ENCODE measurements at places on chromosomes 6 and 20. TPM values are rescaled to one million over a fixed set of nuclear protein-coding genes. Genes with fewer than 3 reads are reported as not detected.

DNA sequence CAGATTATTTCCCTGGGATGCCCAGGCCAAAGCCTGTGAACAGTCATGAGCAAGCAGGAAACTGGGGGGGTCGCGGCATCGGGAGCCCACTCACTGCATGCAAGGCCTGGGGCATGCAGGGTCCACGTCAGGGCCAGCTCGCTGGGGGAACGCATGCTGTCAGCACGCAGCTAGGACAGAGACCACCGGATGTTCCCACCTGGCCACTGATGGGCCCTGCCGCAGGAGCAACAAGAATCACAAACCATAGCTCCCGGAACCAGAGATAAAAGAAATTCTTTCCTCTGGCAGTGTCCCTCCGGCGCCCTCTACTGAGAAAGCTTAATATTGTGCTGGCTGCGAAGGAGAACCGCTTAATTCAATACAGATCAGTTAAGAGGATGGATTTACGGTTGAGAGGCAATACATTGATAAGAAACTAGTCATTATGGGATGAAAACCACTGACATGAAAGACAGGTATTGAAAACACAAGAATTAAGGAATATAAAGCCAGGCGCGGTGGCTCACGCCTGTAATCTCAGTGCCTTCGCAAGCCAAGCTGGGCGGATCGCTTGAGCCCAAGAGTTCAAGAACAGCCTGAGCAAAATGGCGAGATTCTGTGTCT is 32.6 kb downstream of the C6orf15 start:
- H3K4me3 ChIP-seq: no peak overlapping the region
- peak; percentile 82 for DNase-seq
- H3K27ac ChIP-seq: no peak overlapping the region

SMLR1 gene
- total RNA-seq: not detected

- H3K4me1 ChIP-seq: no peaks in the 10 kb centered on the region
- no peak overlapping the region for H3K27ac ChIP-seq
- DNase-seq: peak; percentile 61
- no peak overlapping the region for H3K4me3 ChIP-seq
- no peaks in the 10 kb centered on the region for H3K27me3 ChIP-seq
Measured at GRCh38 chr20:428658-429200, 20.6 kb downstream of the RBCK1 start.

TINAG gene
- not detected for total RNA-seq

SLC12A5 gene
- total RNA-seq: 8.7 TPM

- no peak overlapping the region for H3K27ac ChIP-seq
- no peak overlapping the region for H3K4me3 ChIP-seq
- H3K36me3 ChIP-seq: peaks cover 3% of the 10 kb centered on the region
- H3K27me3 ChIP-seq: no peaks in the 10 kb centered on the region
Measured at GRCh38 chr20:41872930-41873329, 254.8 kb upstream of the CHD6 start.

DNA sequence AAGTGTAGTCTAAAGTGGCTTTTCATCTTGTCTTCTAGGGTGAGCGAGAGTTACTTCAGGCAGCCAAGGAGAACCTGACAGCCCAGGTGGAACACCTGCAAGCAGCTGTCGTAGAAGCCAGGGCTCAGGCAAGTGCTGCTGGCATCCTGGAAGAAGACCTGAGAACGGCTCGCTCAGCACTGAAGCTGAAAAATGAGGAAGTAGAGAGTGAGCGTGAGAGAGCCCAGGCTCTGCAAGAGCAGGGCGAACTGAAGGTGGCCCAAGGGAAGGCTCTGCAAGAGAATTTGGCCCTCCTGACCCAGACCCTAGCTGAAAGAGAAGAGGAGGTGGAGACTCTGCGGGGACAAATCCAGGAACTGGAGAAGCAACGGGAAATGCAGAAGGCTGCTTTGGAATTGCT is 27.1 kb downstream of the C20orf173 start:
- H3K27ac ChIP-seq: no peak overlapping the region
- H3K4me3 ChIP-seq: no peak overlapping the region
- H3K27me3 ChIP-seq: no peaks in the 10 kb centered on the region
- peaks cover 76% of the 10 kb centered on the region for H3K36me3 ChIP-seq

GRCh38 chr6:151681433-151682059 is 125.9 kb upstream of the ESR1 start:
- H3K4me3 ChIP-seq: no peak overlapping the region
- H3K36me3 ChIP-seq: no peaks in the 10 kb centered on the region
- no peak overlapping the region for H3K27ac ChIP-seq
- H3K4me1 ChIP-seq: no peaks in the 10 kb centered on the region
- no peak for DNase-seq

DNA sequence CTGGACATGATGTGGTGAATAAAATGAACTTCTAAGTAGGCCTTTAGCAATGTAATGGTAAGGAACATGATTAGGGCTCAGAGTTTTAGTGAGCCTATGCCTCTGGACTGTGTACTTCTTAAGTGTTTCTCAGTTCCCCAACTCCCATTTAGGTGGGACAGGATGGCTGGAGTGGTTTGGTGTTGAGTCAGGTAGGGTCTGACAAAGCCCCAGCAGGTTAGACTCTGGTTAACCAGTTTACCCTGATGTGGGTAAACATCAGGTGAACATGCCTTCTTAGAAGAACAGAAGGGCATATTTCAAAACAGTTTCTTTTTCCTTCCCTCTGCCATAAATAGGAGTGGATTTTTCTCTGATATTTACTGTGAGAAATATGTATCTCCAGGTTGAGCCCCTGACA is 1548.7 kb downstream of the GRIK2 start:
- DNase-seq: no peak
- H3K4me3 ChIP-seq: no peak overlapping the region

VWA7 gene
- total RNA-seq: 2.5 TPM

GRCh38 chr6:47631269-47631772 is 67.1 kb upstream of the ADGRF4 start:
- no peak for DNase-seq
- H3K27me3 ChIP-seq: no peaks in the 10 kb centered on the region
- peaks cover 4% of the 10 kb centered on the region for H3K36me3 ChIP-seq
- H3K4me3 ChIP-seq: no peak overlapping the region

- DNase-seq: no peak
- H3K27ac ChIP-seq: no peak overlapping the region
- H3K27me3 ChIP-seq: no peaks in the 10 kb centered on the region
- no peak overlapping the region for H3K4me3 ChIP-seq
- no peaks in the 10 kb centered on the region for H3K36me3 ChIP-seq
Measured at GRCh38 chr6:69059413-69059812, 424.3 kb downstream of the ADGRB3 start.

- H3K4me1 ChIP-seq: no peaks in the 10 kb centered on the region
- no peaks in the 10 kb centered on the region for H3K27me3 ChIP-seq
- peak; percentile 79 for DNase-seq
- no peak overlapping the region for H3K27ac ChIP-seq
- no peaks in the 10 kb centered on the region for H3K36me3 ChIP-seq
Measured at GRCh38 chr20:44448753-44449546, 26.7 kb upstream of the TTPAL start.

GRCh38 chr6:115514656-115515055 is 546.0 kb downstream of the FRK start:
- DNase-seq: no peak
- H3K4me1 ChIP-seq: no peaks in the 10 kb centered on the region
- no peak overlapping the region for H3K27ac ChIP-seq
- H3K4me3 ChIP-seq: no peak overlapping the region
- H3K36me3 ChIP-seq: no peaks in the 10 kb centered on the region

DNA sequence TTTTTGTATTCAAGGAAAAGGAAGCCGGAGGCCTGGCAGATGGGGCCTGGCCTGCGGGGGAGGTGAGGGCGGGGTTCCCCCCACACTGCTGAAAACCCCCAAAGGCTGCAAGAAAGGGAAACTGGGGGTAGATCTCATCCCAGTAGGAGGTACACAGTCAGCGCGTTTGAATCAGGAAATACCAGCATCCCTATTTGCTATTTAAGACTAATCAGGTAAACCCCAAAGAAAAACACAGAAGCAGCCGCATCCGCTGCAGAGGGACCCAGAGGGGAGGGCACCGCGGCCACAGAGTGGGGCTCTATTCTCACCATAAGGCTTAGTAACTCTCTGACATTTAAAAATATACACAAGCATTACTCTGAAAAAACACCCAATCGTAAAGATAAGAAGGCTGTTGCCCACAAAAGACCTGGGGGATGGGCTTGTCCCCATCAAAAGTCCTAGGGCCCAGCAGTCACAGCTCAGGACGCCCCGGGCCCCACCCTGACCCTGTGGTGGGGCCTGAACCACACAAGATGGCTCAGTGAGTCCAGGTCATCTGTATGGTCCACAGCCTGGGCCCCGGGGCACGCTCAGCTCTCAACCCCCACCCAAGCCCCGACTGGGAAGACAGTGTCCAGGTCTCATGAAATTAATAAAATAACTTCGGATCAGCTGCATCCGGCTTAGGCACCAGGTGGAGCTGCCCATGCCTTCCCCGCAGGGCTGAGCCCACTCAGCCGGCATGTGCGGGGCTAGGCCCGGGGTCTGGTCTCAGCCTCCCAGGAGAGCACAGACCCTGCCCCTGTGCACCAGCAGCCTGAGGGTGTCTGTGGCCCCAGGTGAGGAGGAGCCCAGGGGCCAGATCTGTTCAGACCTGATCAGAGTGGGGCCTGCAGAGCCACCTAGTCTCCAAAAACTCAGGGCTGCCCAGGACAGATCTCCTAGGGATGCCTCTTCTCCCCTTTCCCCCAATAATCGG is 31.0 kb downstream of the KCNQ2 start:
- no peak overlapping the region for H3K27ac ChIP-seq
- no peak overlapping the region for H3K4me3 ChIP-seq
- H3K27me3 ChIP-seq: no peaks in the 10 kb centered on the region
- no peaks in the 10 kb centered on the region for H3K4me1 ChIP-seq
- no peak for DNase-seq

DEFB132 gene
- total RNA-seq: not detected

ADGRF5 gene
- not detected for total RNA-seq

DNA sequence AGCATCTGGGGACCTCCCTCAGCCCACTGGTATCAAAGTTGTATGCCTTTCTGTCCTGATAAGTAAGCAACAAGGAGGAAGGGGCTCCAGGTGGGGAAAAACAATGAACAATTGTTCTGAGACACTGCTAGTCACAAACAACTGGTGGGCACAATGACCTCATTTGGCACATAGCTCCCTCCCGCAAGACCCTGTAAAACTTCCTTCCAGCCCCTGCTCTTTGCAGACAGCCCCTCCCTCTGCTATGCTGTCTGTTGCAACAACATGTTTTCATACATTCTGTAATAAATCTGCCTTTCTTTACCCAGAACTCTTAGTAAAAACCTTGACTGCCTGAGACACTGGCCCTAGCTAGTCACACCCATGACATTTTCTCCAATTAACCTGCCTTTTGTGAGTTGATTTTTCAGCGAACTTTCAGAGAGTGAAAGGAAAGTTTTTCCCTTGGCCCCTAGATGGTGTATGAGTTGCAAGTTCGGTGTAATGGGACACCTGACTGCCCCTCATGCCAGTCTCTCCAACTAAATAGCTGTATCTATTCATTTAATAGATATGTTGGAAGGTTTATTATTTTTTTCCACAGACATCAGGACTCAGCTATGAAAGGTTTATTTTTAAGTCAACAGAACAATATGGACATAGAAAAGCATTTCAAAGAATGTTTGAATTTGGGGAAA is 142.3 kb upstream of the SLC22A16 start:
- DNase-seq: no peak
- no peak overlapping the region for H3K4me3 ChIP-seq
- no peak overlapping the region for H3K27ac ChIP-seq
- H3K36me3 ChIP-seq: peaks cover 28% of the 10 kb centered on the region
- no peaks in the 10 kb centered on the region for H3K27me3 ChIP-seq
- H3K4me1 ChIP-seq: no peaks in the 10 kb centered on the region

- H3K27ac ChIP-seq: no peak overlapping the region
- H3K36me3 ChIP-seq: no peaks in the 10 kb centered on the region
- H3K4me1 ChIP-seq: no peaks in the 10 kb centered on the region
Measured at GRCh38 chr6:17096096-17096495, 5.8 kb upstream of the STMND1 start.

FOXC1 gene
- not detected for total RNA-seq

GRCh38 chr6:40877362-40877761 is 161.7 kb downstream of the UNC5CL start:
- no peaks in the 10 kb centered on the region for H3K27me3 ChIP-seq
- no peak overlapping the region for H3K4me3 ChIP-seq
- H3K4me1 ChIP-seq: no peaks in the 10 kb centered on the region
- DNase-seq: no peak
- no peak overlapping the region for H3K27ac ChIP-seq

GRCh38 chr6:138025528-138025978 is 81.7 kb downstream of the PERP start:
- no peaks in the 10 kb centered on the region for H3K27me3 ChIP-seq
- no peaks in the 10 kb centered on the region for H3K36me3 ChIP-seq
- no peak overlapping the region for H3K27ac ChIP-seq

EPHA7 gene
- total RNA-seq: 9.4 TPM

GTF2H4 gene
- total RNA-seq: 58.2 TPM

DNA sequence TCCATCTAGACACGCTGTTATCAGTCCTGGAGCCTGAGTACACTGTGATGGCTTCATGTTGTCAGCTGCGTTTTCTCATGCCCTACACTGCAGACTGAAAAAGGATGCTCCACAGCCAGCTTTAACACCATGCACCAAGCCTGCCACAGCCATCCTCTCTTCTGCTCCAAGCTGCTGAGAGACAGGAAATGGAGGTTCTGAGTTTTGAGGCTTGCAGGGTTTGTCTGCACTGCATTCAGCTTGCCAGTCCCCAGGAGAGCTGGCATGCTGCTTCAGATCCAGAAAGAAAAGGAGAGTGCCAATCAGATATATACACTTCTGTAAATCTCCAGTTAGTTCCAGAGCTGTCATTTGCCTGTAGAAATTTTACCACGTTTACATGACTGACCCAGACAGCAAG is 550.7 kb upstream of the FLRT3 start:
- H3K4me1 ChIP-seq: no peaks in the 10 kb centered on the region
- H3K27me3 ChIP-seq: no peaks in the 10 kb centered on the region
- H3K27ac ChIP-seq: no peak overlapping the region
- no peak overlapping the region for H3K4me3 ChIP-seq
- no peaks in the 10 kb centered on the region for H3K36me3 ChIP-seq
- DNase-seq: no peak

- no peak for DNase-seq
- H3K4me1 ChIP-seq: peaks cover 8% of the 10 kb centered on the region
- no peak overlapping the region for H3K4me3 ChIP-seq
Measured at GRCh38 chr6:24949020-24949569, 13.3 kb upstream of the RIPOR2 start.

KCNB1 gene
- 0.42 TPM for total RNA-seq

DNA sequence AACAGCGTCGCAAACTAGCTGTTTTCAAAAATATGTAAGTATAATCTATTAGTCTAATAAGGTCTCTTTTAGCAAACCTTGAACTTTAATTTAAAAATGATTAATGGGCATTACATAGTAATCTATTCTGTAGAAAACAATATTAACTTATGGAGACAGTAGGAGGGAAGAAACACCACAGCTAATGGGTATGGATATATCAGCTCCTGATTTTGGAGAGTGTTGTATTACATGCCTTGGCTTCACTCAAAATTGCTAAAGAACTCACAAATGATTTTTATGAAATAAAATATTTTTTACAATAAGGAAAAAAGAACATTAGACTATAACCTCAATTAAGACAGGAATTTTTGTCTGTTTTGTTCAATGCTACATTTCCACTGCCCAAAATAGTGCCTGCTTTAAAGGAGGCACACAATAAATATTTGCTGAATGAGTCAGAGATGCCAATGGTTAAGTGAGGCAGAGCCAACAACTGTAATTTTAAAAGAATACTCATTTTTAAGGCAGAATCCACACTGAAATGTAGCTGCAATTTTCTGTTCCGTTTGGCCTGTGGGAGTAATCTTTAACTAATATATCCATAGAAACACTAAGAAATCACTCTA is 15.7 kb downstream of the ATG5 start:
- H3K27ac ChIP-seq: no peak overlapping the region
- H3K27me3 ChIP-seq: no peaks in the 10 kb centered on the region
- DNase-seq: no peak
- H3K4me1 ChIP-seq: peaks cover 2% of the 10 kb centered on the region

- no peak overlapping the region for H3K4me3 ChIP-seq
- 0 out of 2 replicates have a peak, but pooled peaks cover 2% of the 10 kb centered on the region for H3K4me1 ChIP-seq
- no peaks in the 10 kb centered on the region for H3K36me3 ChIP-seq
- peaks cover 4% of the 10 kb centered on the region for H3K27me3 ChIP-seq
Measured at GRCh38 chr6:106488494-106489370, 128.2 kb downstream of the CRYBG1 start.
